A549 treated with GW870086 at 1 μM for 4 hours (cell line): ENCODE measurements at places on chromosomes 1 and 21. TPM values are rescaled to one million over a fixed set of nuclear protein-coding genes. Genes with fewer than 3 reads are reported as not detected.

The ALPL gene
- 0.24 to 0.57 TPM (median 0.34 TPM) in 5 replicates for total RNA-seq

The TRPM2 gene
- total RNA-seq = 7.5 to 10.9 TPM (median 8.1 TPM) in 5 replicates

The NBPF6 gene
- total RNA-seq = 0.19 TPM in 1 of 5 replicates, not detected in the others

The SETDB1 gene
- 18.0 to 24.1 TPM (median 23.2 TPM) in 5 replicates for total RNA-seq

The DIO1 gene
- 0.09 to 0.16 TPM in 2 of 5 replicates, not detected in the others for total RNA-seq

The FCER1G gene
- total RNA-seq = 0.46 to 0.74 TPM in 2 of 5 replicates, not detected in the others

The PTPRC gene
- total RNA-seq = not detected in 5 replicates

The HES3 gene
- not detected in 5 replicates for total RNA-seq

The LAMC2 gene
- total RNA-seq = 21.1 to 27.1 TPM (median 24.9 TPM) in 5 replicates

The PRRX1 gene
- 0.02 to 0.03 TPM in 2 of 5 replicates, not detected in the others for total RNA-seq

The C1orf21 gene
- 8.2 to 11.0 TPM (median 10.3 TPM) in 5 replicates for total RNA-seq

The OPRD1 gene
- total RNA-seq = 0.02 TPM in 3 of 5 replicates, not detected in the others

The GPR89B gene
- total RNA-seq = 3.7 to 7.5 TPM (median 4.7 TPM) in 5 replicates

The KCNJ6 gene
- 2.8 to 4.0 TPM (median 3.8 TPM) in 5 replicates for total RNA-seq

The GPR37L1 gene
- total RNA-seq = 0.15 to 0.21 TPM (median 0.16 TPM) in 5 replicates

The LENEP gene
- 0.23 TPM in 1 of 5 replicates, not detected in the others for total RNA-seq

The PTGS2 gene
- 4.1 to 7.3 TPM (median 5.7 TPM) in 5 replicates for total RNA-seq

The OVAAL gene
- 0.08 to 0.13 TPM (median 0.09 TPM) in 3 of 5 replicates, not detected in the others for total RNA-seq

The LDLRAD1 gene
- total RNA-seq = 0.06 TPM in 1 of 5 replicates, not detected in the others

The SPRR2G gene
- total RNA-seq = not detected in 5 replicates

The MEX3A gene
- 0.98 to 2.3 TPM (median 1.8 TPM) in 5 replicates for total RNA-seq

The NTMT2 gene
- total RNA-seq = not detected in 5 replicates

The CELA2B gene
- total RNA-seq = 0.22 TPM in 1 of 5 replicates, not detected in the others

The HSD11B1 gene
- total RNA-seq = 0.09 to 0.65 TPM (median 0.26 TPM) in 3 of 5 replicates, not detected in the others

The PLD5 gene
- 1.5 to 2.8 TPM (median 1.7 TPM) in 5 replicates for total RNA-seq

The SLC22A15 gene
- 0.43 to 1.2 TPM (median 0.70 TPM) in 5 replicates for total RNA-seq

The SYT2 gene
- 0.46 to 0.64 TPM (median 0.55 TPM) in 5 replicates for total RNA-seq

The TRIM46 gene
- 1.8 to 2.9 TPM (median 2.6 TPM) in 5 replicates for total RNA-seq

The IL19 gene
- not detected in 5 replicates for total RNA-seq

The RNU1-1 gene
- total RNA-seq = 36.3 TPM in 1 of 5 replicates, not detected in the others

The AGO1 gene
- total RNA-seq = 2.6 to 5.0 TPM (median 4.0 TPM) in 5 replicates

The SLAMF9 gene
- total RNA-seq = 0.25 to 1.3 TPM (median 0.82 TPM) in 5 replicates

The CD244 gene
- not detected in 5 replicates for total RNA-seq

The C1orf56 gene
- 5.3 to 8.6 TPM (median 6.4 TPM) in 5 replicates for total RNA-seq

The OLIG2 gene
- not detected in 5 replicates for total RNA-seq

The CRYAA gene
- total RNA-seq = not detected in 5 replicates

The TEX38 gene
- not detected in 5 replicates for total RNA-seq

The SLC30A2 gene
- 0.19 to 0.40 TPM (median 0.31 TPM) in 5 replicates for total RNA-seq

The UAP1 gene
- 28.2 to 46.0 TPM (median 34.4 TPM) in 5 replicates for total RNA-seq

The RIMS3 gene
- 1.0 to 1.7 TPM (median 1.2 TPM) in 5 replicates for total RNA-seq

The FAM72B gene
- 5.5 to 7.6 TPM (median 6.2 TPM) in 5 replicates for total RNA-seq

The ZNF687 gene
- total RNA-seq = 10.8 to 14.8 TPM (median 12.6 TPM) in 5 replicates

The ZNF695 gene
- total RNA-seq = 2.3 to 3.3 TPM (median 2.9 TPM) in 5 replicates

The FAM177B gene
- not detected in 5 replicates for total RNA-seq
